ENCODE measurements at places on chromosomes 12 and 14.

DNA sequence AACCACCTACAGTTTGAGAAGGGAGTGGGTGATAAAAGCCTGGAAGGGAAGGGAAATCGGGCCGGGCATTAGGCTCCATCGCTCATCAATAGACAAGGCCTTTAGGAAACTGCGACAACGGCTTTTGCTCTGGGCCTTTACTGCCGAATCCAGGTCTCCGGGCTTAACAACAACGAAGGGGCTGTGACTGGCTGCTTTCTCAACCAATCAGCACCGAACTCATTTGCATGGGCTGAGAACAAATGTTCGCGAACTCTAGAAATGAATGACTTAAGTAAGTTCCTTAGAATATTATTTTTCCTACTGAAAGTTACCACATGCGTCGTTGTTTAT lies 261 bp upstream of the RNU7-1 start:
- ATAC-seq = peak; percentile 47

DNA sequence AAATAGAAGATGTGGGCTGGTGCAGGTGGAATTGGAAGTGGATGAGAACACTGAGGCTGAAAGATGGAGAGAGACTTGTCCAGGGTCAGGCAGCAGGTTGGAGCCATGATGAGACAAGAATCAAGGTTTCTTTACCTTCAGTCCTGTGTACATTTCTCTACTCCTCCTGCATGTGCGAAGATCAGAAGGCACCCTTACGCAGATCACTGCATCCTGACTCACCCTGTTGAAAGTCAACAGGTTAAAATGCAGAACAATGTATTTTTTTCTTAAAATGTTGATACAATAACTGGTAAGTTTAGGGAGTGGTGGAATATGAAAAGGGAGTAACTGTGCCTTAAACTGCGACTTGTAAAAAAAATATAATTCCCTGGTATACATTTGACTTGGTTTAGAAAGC lies 47.8 kb downstream of the TESPA1 start:
- ATAC-seq = no peak

DNA sequence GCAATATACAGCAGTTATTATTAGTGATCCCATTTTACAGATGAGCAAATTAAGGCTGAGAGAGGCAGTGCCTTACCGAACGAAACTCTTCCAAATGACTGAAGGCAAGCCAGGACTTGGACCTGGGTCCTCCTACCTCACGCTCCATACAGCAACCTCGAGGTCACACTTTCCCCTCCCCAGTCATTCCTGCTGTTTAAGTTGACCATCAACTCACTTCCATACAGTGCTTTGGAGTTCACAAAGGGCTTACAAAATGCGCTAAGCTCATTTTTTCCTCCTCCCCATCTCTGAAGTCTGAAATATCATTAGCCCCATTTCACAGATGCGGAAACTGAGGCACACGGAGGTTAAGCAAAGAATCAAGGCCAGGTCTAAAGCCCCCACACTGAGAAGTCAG lies 4.3 kb downstream of the HNF1A start:
- ATAC-seq = no peak

DNA sequence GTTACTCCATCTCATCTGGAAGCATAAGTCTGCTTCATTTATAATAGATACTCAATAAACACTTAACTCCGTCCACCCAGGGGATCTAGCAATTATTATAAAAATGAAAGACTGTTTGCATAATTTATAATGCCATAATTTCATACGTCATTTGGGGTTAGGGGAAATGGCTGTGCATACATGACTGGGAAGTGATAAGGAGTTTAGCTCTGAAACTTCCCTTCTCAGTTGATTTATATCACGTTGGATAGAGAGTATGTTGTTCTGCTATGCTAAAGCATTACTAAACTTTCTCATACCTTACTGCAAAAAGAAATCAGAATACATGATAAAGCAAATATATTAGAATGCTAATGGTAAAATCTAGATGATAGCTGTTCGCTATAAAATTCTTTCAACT lies 90.4 kb upstream of the DYNC1H1 start:
- no peak for ATAC-seq

- ATAC-seq = no peak
These were observed 33.8 kb upstream of the COL2A1 start for GRCh38 chr12:48038085-48038484.

DNA sequence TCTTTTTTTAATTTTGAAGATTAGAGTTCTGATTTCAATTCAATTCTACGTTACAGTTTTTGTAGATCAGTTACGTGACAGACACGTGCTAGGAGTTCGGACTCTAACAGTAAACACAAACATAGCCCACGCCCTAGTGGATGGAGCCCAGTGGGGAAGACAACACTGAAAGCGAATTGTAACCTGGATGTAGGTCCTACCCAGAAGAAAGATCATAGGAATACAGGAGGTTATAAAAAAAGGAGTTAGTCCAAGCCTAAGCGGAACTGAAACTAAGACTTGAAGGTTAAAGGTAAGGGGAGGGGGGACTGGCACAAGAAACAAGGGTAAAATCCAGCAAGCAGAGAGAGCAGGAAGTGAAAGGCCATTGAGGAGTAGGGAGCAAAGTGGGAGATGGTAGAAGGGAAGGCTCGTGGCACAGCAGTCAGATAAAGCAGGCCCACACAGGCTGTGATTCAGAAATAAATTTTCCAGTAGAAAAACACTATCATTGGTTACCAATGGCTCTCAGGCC lies 15.7 kb upstream of the CRY1 start:
- no peak for ATAC-seq

DNA sequence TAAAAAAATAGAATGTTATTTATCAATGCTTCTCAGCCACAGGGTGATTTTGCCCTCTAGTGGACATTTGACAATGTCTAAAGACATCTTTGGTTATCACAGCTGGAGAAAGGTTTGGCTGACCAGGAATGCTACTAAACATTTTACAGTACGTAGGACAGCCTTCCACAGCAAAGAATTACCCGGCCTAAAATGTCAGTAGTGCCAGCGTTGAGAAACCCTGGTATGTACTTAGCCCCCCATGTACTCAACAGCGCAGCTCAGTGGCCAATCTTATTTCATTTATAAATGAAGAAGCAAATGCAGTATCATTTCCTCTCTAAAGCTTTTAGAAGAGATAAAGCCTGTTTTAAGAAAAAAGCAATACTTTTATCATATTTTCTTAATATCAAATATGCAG lies 5.8 kb downstream of the MARK3 start:
- peak; percentile 62 for ATAC-seq

DNA sequence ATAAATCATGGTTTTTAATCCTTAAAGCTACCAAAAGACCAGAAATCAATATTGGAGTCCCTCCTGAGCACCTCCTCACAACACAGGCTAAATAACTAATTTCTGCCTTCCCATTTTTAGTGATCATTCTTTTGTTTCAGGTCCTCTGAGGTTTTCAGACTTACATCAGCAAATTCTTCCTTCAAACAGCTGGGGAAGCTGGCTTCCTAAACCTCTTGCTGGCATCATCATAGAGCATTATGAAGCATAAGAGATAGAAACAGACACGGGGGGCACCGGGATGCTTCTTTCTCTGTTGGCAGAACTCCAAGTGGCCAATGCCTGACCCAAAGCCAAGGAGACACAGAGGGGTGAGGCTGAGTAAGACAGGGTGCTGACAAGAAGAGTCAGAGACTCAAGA lies 47.9 kb upstream of the DBX2 start:
- ATAC-seq = no peak

DNA sequence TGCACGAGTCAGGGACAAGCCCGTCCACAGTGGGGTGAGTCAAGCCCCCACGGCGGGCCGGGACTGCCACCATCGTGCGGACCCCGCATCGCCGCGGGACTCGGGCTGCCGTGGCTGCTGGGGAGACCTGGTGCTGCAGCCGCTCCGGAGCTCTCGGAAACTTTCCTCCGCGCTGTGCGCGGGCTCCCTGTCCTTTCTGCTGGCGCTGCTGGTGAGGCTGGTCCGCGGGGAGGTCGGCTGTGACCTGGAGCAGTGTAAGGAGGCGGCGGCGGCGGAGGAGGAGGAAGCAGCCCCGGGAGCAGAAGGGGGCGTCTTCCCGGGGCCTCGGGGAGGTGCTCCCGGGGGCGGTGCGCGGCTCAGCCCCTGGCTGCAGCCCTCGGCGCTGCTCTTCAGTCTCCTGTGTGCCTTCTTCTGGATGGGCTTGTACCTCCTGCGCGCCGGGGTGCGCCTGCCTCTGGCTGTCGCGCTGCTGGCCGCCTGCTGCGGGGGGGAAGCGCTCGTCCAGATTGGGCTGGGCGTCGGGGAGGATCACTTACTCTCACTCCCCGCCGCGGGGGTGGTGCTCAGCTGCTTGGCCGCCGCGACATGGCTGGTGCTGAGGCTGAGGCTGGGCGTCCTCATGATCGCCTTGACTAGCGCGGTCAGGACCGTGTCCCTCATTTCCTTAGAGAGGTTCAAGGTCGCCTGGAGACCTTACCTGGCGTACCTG lies 1.1 kb downstream of the PDE3A start:
- no peak for ATAC-seq

- no peak for ATAC-seq
These were observed 127.3 kb upstream of the FLRT2 start for GRCh38 chr14:85402569-85403162.

GRCh38 chr12:104219908-104220404 lies 4.4 kb downstream of the TXNRD1 start:
- ATAC-seq = peak; percentile 75

GRCh38 chr12:130981074-130981742 lies 27.5 kb downstream of the ADGRD1 start:
- ATAC-seq = no peak

DNA sequence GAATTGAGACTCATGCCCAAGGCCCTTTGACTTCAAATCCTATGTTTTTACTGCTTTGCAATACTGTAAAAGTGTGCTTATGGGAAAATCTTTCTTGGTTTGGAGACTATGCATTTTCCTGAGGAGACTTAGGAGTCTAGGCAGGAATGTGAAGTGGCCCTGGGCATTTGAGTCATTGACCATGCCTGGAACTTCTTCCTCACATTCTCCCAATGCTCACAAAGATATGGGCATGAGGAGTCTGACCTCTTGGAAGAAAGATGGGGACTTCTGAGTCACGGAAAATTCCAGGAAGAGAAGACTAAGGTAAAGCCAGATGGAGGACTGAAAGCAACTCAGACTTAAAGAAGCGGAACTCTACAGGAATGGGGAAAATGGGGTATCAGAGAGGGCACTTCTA lies 38.2 kb upstream of the ZNF641 start:
- ATAC-seq = no peak

- peak; percentile 55 for ATAC-seq
These were observed 11.1 kb upstream of the DPF3 start for GRCh38 chr14:72904840-72905561.

GRCh38 chr14:99892406-99892805 lies 99.2 kb downstream of the EML1 start:
- ATAC-seq = no peak

GRCh38 chr12:19575337-19576243 lies 136.3 kb downstream of the AEBP2 start:
- no peak for ATAC-seq

GRCh38 chr12:48542300-48542928 lies 17.0 kb downstream of the OR8S1 start:
- no peak for ATAC-seq

DNA sequence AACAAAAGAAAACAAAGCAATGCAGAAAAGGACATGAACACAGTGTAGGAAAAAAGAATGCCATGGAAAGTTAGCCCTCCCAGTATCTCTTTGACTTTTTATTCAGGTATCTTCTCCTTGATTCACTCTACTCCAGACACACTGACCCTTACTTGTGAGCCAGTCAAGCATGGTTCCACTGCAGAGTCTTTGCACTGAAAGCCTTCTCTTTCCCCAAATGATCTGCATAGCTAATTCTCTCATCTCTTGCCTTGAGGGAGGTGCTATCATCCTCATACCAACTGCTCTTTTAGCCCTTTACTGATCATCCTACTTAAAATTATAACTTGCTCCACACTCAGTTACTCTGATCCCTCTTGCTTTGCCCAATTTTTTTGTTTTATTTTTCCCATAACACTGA lies 101.2 kb upstream of the SLC16A7 start:
- ATAC-seq = no peak

DNA sequence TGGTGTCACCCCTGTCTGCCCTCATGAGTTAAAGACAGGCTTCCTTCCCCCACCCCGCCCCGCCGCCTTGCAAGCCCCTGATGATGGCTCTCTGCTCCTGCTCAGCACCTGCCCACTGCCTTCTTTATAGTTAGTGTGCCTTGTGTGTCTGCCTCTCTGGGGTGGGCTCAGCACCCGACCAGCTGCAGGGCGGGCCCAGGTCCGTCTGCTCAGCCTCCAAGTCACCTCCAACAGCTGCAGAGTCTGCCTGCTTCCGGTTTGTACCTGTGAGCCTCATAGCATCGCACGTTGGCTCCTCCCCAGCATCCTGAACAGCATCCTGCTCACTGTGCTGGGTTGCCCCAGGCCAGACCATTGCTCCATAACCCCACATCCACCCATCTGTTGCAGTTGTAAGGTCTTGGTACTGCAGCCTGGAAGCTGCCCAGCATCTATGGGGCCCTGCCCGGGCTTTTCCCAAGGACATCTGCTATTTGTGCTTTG lies 3.5 kb downstream of the TGFB3 start:
- no peak for ATAC-seq

GRCh38 chr14:77638771-77639171 lies 22.3 kb upstream of the SPTLC2 start:
- ATAC-seq = no peak

GRCh38 chr12:6333566-6333965 lies 8.3 kb downstream of the TNFRSF1A start:
- no peak for ATAC-seq

DNA sequence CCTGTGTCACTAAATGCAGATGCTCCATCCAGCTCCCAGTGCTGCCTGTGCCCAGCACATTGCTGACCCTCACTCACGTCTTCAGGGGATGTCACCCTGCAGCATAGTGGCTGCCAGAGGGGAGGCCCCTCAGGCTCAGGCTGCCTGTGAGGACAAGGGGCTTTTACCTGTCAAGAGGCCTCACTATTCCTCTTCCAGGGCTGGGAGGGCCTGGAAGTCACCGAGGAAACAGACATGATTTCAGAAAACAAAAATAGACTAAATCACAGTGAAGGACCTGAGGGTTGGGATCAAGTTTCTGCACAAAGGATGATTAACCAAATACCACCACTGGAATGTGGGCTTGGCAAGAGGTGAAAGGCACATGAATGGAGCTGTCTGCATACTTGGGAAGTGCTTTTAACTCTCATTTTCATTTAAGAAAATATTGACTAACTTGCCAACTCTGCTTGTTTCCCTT lies 1202.3 kb downstream of the BCL11B start:
- no peak for ATAC-seq

DNA sequence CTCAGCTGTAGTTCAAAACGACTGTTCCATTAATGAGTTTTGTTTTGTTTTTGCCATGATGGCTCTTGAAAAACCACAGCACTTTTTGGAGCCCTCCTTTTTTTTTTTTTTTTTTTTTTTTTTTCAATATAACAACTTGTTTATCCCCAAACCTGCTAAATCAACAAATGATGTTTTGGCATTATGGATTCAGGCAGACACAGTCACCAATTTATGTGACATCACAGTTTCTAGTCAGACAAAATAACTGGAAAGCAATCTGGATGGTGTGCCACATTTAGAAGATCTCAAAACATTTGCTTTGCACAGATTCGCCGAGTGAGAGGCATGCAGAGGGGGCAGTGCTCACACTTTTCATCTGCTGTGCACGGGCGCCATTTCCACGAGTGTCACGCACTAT lies 7.9 kb upstream of the RFLNA start:
- ATAC-seq = no peak

Measured in activated CD4-positive, CD25-positive, alpha-beta regulatory T cell treated with anti-CD3 and anti-CD28 coated beads, Interleukin-2, amount 50 U/mL, for 24 hours (primary cell).